CD4-positive, alpha-beta T cell treated with Interleukin-10 for 1 hour (primary cell): ENCODE measurements at places on chromosomes 3 and 15.

DNA sequence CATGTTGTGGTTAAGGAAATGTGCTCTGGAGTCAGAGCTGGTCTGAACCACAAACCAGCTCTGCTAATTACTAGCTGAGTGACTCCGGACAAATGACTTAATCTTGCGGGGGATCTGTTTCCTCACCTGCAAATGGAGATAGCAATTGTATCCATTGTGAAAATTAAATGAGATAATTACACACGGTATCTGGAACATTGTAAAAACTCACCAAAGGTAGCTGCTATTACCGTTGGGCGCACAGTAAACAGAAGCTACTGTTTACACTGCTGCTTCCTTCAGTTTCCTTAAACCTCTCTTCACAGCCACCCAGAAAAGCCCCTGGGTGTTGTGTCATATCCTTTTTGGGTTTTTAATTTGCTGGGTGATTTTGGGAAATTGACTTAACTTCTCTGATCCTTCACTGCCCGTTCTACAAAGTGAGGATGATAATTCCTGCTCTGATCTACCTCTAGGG lies 107.8 kb downstream of the MEGF11 start:
- DNase-seq, result no peak

DNA sequence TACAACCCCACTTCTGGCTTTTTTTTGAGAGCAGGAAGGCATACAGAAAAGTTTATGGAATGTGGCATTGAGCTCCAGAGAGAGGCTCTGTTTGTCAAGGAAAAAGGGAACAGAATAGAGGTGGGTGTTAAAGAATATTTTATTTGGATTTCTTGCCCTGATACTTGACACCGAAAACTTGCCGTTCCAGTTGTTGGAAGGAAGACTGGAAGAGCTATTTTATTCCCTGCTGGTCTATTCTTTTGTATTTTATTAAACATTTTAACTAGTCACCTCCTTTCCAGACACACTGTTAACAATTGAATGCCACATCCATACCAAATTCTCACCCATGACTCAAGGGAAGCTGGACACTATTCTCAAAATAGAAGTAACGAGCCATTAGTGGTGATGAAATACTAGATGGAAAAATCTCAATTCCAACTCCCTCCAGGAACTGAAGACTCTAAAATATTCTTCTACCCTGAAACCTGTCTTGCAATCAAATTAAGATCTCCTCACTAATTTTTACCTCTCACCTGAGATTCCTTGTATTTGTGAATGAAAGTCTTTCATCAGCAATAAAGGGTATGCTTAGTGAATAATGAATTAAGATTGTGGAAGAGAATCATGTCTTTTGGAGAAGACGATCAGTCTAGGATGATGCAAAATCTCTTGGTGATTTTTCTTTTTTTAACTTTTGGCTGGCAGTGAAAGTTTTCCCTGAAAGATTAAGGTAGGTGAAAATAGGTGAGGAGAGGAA lies 28.5 kb downstream of the GREM1 start:
- DNase-seq, result no peak

GRCh38 chr3:184008161-184008560 lies 9.5 kb downstream of the ABCC5 start:
- DNase-seq, result no peak

DNA sequence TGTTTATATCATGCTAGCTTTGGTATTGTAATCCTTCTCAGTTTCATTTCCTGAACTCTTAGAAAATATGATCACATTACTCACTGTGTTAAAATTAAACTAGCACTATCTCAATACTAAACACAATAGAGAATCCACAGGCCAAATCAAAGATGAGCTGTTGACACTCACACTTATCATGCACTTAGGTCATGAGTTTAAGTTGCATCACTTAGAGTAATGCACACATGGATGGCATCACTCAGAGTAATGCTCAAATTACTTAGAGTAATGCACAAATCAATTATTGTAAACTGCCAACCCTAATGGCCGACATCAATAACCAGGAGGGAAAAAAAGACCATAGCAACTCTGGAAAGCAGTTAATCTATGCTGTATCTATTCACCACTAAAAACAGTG lies 40.0 kb upstream of the MCF2L2 start:
- DNase-seq, result no peak

DNA sequence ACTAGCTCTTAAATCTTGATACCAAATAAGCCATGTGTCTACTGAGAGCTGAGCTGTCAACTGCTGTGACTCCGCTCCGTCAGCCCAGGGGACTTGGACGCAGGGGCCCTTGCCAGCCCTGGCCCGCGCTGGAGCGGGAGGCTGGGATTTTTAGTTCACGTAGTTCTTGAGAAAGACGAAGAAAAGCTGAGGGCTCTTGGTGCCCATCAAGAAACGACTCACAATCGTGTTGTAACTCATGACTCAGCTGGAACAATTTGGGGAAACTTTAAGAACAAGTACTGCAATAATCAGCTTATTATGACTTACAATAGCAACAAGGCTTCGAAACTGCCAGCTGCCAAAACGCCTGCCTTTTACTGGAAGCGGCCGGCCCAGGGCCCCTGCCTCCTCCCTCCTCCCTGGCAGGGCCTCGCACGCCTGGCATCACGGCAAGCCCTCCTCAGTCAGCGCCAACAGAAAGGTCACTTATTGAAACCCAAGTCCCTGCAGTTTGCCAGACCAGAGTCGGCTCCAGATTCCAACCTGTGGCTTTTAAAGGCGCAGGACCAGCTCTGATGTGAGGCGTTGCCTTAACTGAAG lies 60.3 kb downstream of the RGMA start:
- DNase-seq, result no peak

DNA sequence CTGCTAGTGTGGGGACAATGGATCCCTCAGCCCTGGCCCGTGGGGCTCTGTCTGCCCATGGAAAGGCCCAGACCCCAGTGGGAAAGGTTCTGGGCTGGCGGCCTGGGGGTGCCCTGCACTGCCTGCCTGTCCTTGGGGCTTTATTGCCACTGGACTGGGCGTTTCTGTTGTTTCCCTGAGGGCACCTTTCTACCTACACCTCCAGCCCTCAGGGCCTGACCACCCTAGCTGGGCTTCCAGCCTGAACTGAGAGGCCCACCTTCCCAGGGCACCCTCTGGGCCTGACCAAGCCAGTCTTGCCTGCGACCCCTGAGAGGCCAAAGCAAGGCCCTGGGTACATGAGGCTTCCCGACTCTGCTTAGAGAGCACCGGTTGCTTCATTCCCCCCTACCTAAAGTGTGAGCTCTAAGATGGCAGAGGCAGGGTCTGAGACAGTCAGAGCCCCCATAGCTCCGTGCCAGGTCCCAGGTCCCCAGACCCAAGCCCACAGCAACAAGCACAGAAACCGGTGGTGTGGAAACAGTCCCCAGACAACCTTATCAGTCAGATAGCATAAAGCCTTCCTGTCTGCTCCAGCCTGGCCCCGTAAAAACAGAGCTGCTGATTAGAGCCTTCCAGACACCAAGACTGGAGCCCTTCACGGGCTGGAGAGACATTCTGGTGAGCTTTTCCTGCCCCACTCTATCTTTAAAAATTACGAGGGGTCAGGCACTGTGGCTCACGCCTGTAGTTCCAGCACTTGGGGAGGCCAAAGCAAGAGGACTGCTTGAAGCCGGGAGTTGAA lies 102.8 kb downstream of the CHSY1 start:
- DNase-seq, result no peak

GRCh38 chr3:65785065-65785645 lies 253.6 kb downstream of the MAGI1 start:
- DNase-seq, result peak; percentile 6

DNA sequence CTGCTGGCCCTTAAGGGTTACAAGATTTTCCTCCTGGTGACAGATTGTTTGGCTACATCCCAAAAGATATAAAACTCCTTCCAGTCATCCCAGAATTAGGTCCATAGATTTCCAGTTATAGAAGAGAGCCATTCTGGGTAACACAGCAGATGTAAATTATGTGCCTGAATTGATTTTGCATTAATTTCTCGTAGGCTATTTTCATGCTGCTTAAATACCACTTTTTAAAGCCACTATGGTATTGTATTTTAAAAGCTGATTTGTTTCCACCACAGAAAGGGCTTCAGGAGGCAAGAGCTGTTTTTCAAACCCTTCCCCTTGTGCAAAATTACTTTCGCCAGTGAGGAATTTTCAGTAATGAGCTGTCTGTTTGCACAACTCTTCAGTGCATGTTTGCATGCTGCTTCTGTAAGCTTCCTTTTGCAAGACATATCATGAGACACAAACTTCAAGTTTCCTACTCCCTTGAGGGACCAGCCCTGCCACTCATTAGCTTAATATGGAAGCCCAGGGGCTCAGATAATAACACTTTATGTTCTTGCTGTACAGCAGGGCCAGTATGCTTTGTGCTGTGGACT lies 105.4 kb upstream of the TNIK start:
- DNase-seq, result no peak

DNA sequence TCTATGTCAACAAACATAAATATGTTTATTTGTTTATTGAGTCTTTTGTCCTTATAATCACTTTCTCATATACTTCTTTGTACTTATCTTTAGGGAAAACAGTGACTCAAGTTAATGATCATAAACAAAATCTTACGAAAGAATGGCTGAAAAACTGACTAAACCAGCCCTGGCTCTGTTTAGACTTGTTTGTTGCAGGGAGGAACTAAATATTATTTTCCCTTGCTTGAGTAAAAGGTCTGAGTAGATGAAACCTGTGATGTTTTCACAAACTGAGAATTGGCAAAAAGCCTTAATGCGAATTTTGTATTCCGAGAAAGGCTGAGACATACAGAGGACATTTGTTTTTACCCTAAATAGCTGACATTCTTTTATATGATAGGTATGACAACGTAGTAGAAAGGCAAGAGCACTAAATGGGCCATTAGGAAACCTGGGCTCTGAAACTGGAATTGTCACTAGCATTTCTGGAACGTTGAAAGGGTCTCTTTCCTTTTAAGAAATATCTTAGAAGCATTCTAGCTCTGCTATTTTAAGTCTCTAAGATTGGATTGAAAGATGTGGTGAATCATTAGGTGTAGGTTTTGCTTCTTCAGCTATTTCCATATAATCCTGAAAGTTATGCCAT lies 18.2 kb upstream of the CLDN16 start:
- no peak for DNase-seq

DNA sequence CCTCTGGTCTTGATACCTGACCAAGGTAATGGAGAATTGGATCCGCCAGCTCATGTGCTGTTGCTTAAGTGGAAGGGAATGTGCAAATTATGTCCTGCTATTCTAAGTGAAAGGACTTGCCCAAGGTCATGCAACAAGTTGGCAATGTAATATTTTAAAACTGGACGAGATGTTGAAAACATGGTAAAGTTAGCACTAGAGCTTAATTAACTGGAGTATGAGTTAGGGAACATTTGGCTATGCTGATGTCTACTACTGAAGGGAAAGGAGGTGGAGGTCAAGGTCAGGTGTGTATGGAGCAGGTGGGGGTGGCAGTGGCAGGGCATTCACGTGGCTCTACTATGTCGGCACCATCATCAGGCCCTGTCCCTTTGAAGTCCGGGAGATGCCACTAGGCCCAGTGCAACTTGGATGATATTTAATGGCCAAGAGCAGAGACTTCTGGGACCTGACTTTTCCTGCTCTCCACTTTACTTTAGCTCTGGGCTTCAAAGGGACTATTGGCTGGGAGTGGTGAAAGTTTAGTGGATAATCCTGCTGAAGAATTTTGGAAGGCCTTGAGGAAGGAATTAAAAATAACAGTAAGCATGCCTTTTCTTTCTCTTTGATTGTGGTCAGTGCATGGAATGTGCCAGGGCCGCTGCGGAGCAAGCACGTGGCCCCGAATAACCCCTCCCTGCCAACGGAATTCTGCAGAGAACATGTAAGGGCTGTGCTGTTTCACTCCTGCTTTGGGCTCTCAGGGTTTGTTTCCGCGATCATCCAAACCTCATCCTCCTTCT lies 14.9 kb downstream of the SMAD3 start:
- no peak for DNase-seq

DNA sequence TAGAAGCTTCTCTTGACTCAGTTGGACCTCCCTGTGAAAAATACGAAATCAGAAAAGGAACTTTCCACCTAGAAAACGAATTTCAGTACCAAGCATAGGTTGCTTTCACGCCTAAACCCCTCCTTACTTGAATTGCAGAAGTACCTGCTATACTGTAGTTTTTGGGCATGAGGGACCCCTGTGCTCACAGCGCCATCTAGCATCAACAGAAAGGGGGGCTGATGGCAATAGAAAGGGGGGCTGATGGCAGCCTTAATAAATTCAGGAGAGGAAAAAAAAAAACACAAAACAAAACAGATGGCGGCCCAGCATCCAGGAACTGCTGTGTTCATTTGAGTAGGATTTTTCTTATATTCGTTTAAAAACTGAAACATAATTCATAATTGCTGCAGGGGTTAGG lies 96.7 kb downstream of the NPAP1 start:
- DNase-seq, result no peak

GRCh38 chr3:72310419-72311380 lies 525.8 kb upstream of the PROK2 start:
- peak; percentile 18 for DNase-seq

GRCh38 chr3:128563439-128563838 lies 70.4 kb upstream of the GATA2 start:
- no peak for DNase-seq

- no peak for DNase-seq
These were observed 42.3 kb downstream of the MAGEF1 start for GRCh38 chr3:184669578-184669977.

DNA sequence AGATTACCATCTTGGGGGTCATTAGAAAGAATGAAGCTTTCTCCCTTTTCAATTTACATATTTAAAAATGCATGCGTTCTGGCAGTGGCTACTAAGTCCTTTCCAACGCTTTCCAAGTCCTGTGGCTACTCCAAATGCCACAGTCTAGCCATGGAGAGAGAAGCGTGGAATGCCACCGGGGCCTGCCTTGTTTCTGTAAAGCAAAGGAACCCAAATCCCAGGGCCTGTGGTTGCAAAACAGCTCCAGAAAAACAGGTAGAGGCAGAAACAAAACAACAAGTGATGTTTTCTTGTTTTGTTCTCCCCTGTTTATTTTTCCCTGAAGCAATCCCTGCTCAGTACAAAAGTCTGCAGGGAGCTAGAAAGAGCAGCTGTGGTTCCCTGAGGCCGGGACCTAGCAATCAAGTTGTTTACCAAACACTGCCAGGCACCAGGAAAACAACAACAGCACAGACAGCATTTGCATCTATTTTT lies 85.5 kb downstream of the FOXP1 start:
- no peak for DNase-seq

DNA sequence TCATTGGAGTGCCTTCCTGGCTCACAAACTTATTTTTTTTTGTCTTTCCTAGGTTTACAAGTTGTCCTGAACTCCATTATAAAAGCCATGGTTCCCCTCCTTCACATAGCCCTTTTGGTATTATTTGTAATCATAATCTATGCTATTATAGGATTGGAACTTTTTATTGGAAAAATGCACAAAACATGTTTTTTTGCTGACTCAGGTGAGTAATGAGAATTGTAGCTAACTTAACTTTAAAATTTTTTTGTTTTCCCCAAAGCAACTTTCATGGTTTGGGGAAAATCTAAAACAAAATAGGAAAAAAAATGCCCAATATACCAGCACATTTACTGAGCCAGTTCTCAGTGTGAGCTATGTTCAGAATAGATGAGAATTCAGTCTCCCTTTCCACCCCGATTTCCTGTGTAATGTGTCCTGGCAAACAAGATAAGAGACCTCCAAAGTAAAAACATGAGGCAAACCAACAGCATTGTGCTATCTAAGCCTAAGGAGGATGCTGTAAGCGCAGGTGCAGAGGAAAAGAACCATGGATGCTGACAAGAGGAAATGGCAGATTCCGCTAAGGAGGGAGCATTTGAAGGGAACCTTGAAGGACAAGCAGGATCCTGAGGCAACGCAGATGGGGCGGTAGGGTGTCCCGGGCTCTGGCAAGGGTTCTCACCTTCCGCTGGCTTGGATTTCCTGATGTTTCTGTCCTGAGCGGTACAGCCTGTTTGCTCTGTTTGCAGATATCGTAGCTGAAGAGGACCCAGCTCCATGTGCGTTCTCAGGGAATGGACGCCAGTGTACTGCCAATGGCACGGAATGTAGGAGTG lies 171.4 kb downstream of the CACNA1D start:
- DNase-seq, result no peak

- peak; percentile 43 for DNase-seq
These were observed 179.6 kb downstream of the NSMCE3 start for GRCh38 chr15:29089731-29090616.
